ENCODE measurements at places on chromosomes 3 and 15. TPM values are rescaled to one million over a fixed set of nuclear protein-coding genes. Genes with fewer than 3 reads are reported as not detected.

DNA sequence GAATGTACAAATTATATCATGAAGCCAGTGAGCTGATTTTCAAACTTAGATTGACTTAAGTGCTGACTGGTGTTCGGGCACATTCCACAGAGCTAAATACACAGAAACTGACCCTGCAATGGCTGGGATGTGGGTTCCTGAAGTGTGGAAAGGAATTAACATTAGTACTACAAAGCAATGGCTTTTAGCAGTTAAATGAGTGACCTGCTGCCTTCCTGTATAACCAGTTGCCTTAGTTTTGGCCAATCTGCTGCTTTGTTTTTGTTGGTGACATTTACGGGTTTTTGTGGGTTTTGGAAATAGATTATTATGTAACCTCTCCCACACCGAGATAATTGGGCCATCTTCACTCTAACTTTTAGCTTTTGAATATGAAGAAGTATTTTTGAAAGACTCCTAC, 2.4 kb upstream of the SKIC8 start:
- no peak for ATAC-seq

DNA sequence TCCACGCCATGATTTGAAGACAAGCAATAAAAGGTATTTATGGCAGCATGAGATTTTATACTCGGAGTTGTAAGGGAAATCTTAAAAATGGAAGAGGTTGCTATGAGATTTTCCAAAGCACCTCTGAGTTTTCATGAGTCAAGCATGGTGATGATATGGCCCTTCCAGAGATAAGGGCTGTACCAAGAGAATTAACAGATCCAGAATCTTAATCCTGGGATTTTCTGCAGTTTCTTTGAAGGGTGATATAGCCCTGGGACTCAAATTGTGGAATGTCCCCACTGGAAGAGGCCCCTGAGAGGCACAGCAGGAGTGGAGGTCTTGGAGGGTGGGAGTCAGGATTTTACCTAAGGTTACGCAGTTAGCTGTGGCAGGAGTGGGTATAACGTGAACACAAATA, 243.3 kb downstream of the ZNF621 start:
- no peak for ATAC-seq

The SLC28A2 gene
- total RNA-seq = not detected

- ATAC-seq = no peak
These were observed 40.9 kb downstream of the FBN1 start for GRCh38 chr15:48604567-48604966.

The GPX1 gene
- total RNA-seq = 133 TPM

- no peak for ATAC-seq
These were observed 37.6 kb downstream of the SCN5A start for GRCh38 chr3:38611866-38612265.

DNA sequence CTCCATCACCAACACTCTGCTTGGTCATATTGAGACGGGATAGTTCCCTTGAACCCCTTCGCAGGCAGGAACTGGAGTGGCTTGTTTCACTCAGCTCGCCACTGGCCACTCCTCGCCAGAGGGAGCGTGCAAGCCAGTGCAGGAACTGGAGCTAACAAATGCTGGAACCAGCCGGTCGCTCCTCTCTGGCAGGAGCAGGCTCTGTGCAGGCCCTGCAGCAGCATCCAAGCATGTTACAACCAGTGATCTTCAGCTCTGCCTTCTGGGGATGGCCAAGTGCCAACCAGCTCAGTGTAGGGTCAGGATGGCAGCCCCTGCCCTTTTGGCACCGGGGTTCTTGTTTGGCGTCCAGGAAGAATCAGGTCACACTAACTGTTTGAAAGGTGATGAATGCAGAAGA, 329.0 kb upstream of the AZI2 start:
- no peak for ATAC-seq

GRCh38 chr3:46214751-46215352, 6.7 kb upstream of the CCR1 start:
- ATAC-seq = no peak

GRCh38 chr15:44810237-44810636, 73.9 kb downstream of the TRIM69 start:
- ATAC-seq = no peak

DNA sequence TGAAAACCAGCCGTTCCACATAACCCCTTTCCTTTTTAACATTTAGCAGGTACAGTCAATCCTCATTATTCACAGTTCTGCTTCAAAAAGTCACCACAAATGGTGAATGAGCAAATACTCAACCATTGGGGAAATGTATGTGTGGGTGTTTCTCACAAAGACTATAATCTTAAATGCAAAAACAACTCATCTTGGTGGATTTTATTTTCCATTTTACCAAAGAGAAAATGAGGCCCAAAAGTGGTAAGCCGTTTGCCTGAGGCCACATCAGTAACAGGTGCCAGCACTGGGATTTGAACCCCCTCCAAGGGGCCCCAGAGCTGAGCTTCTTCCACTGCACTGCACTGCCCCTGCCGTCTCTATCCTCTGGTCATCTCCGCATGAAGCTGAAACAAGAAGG, 208.8 kb downstream of the OSBPL10 start:
- ATAC-seq = peak; percentile 83

- ATAC-seq = no peak
These were observed 63.9 kb downstream of the TNFAIP8L3 start for GRCh38 chr15:51030649-51031316.

GRCh38 chr3:45169125-45169904, 23.1 kb upstream of the CDCP1 start:
- no peak for ATAC-seq

- no peak for ATAC-seq
These were observed 250.0 kb downstream of the XXYLT1 start for GRCh38 chr3:195020921-195021320.

The TTLL13 gene
- 1.3 TPM for total RNA-seq

- no peak for ATAC-seq
These were observed 17.9 kb downstream of the NR2F2 start for GRCh38 chr15:96348112-96349027.

- ATAC-seq = no peak
These were observed 471.1 kb downstream of the SHQ1 start for GRCh38 chr3:72376956-72377710.

GRCh38 chr3:36991923-36992805, 767 bp downstream of the EPM2AIP1 start:
- no peak for ATAC-seq

DNA sequence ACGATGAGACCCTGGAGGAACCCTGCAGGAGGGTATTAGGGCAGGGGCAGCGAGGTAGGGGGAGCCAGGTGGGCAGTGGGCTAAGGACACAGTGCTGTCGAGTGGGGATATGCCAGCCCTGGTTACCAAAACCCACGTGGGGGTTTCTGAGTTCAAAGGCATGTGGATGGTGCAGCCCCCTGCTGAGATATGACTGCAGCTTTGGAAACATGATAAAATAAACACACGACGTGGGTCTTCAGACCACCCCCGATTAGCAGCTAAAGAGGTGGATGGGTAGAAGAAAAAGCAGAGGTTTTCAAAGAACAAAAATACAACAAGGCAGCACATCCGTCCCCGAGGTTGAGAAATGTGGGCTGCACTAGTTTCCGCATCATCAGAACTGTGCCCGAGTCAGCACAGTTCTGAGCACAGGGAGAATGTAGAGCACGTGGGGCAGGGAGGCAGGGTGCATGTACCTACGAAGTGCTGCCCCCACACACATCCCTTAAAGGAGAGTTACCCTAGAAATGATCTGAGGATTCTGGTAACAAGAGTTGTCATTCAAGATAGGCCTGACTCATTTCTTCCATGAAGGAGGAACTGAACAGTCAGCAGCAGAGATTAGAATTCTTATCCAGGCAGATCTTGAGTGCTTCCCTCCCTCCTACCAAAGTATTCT, 121.3 kb downstream of the RPLP1 start:
- peak; percentile 94 for ATAC-seq

The BFSP2 gene
- total RNA-seq = 1.0 TPM

DNA sequence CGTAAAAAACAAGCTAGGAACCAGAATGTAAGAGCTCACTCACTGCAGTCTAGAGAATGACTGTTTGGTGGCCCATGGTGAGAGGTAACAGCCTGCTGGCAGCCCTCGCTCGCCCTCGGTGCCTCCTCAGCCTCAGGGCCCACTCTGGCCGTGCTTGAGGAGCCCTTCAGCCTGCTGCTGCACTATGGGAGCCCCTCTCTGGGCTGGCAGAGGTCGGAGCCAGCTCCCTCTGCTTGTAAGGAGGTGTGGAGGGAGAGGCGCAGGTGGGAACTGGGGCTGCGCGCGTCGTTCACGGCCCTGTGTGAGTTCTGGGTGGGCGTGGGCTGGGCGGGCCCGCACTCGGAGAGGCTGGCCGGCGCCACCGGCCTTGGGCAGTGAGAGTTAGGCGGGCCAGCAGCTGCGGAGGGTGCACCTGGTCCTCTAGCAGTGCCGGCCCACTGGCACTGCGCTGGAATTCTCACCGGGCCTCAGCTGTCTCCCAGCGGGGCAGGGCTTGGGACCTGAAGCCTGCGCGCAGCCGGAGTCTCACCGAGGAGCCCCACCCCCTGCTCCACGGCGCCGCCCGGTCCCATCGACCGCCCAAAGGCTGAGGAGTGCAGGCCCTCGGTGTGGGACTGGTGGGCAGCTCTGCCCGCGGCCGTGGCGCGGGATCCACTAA, 420.6 kb downstream of the RBMS3 start:
- ATAC-seq = no peak

The AP3B2 gene
- 0.41 TPM for total RNA-seq

DNA sequence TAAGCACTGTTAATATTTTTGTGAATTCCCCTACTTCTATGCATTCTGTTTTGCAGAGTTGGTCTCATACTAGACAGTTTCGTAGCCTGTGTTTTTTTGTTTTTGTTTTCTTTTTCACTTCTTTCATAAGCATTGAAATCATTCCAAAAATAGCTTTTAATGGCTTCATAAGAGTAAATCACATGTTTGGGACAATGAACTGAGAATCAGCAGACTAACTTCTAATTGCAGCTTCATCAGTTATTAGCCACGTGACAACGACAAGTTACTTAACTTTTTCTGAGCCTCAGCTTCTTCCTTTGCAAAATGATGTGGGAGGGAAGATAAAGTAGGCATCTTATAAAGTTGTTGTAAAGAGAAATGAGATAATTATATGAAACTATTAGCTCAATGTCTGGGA, 124.8 kb downstream of the LIPC start:
- no peak for ATAC-seq

DNA sequence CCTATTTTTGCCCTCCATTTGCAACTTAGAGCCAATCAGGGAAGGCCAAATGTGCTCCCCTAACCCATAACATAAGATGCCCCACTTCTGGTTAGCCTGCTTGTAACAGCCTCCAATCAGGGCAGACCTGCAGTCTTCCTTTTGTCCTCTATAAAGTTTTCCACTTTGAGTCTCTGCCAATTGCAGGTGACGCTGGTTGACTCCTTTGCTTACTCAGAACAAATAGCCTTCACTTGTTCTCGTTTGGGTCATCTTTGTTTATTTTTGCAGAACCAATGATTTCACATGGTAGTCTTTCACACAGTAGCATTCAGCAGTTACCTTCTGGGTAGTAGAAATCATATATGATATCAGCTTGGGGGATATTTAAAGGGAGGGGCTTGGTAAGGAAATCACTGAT, 225.6 kb downstream of the MINAR1 start:
- ATAC-seq = no peak

- ATAC-seq = peak; percentile 52
These were observed at the start of gene ACAD11 for GRCh38 chr3:132659365-132660051. ACAD11 (minus strand) TSS chr3:132659809; CDS start chr3:132659751, 58 bp downstream.

The XCR1 gene
- 0.05 TPM for total RNA-seq

DNA sequence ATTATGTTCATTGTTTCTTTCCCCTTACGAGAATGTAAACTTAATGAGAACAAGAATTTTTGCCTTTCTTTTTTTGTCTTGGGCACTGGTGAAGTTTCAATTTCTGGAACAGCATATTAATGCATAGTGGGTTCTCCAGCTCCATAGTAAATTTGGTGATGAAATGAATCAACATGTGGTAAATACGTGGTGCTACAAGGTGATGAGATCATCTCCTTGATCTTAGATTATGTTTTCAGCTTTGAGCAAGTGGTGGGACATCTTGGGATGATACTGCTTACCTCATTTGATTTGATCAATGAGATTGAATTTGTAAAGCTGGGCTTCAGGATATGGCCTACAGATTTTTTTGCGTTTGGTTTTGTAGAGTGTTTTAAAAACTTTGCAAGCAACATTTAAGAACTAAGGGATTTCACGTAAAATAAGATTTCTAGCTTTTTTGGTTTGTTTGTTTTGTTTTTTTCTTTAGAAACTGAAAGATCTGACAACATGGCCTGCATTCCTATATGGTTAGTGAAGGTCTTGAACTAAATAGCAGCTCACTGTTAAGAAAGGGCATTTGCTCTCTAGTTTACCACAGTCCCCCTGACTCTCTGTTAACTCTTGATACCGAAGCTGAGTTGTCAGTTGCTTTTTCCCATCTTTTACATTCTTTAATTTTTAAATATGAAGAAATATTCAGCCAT, 45.6 kb downstream of the FNDC3B start:
- ATAC-seq = peak; percentile 79

GRCh38 chr3:52770496-52771333, at the start of gene NEK4:
NEK4 (minus strand) TSS chr3:52770940; CDS start chr3:52770746, 194 bp downstream.
- ATAC-seq = peak; percentile 95

DNA sequence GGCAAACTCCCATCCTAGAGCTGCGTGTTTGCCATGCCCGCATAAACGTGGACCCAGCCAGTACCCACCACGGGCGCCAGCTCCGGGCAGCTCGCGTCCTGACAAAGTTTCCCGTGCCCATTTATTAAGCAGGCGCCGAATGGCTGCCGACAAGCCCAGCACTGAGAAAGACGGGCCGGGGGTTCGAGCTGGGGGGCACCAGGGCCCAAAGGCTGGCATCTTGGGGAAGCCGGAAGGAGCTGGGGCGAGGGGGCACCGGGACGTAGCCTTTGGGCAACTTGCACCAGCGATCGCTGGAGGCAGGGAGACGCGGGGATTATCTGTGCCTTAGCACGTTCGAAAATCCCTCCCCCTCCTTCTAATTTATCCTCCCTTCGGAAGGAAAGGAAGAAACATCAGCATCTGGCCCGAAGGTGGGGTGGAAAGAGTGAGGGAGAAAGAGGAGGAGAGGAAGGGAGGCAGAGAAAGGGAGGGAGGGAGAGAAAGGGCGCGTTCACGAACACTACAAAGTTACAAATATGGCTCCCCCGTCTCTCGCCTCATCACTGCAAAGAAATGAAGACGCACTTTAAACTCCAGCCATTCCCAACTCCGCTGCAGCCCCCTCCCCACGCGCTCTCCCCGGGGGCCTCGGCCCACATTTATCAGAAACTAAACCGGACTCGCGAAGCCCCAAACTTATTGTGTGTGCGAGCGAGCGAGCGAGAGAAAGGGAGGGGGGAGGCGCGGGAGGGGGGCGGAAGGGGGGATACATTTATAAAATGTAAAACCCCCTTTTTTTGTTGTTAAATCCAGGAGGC, 1.0 kb downstream of the ANP32A start:
- ATAC-seq = no peak

The ERICH6 gene
- not detected for total RNA-seq

The GUCA1C gene
- total RNA-seq = not detected

- ATAC-seq = peak; percentile 63
These were observed 48.3 kb downstream of the PRTG start for GRCh38 chr15:55694652-55695150.

The CTXN2 gene
- not detected for total RNA-seq

The SLC33A1 gene
- 21.5 TPM for total RNA-seq

- ATAC-seq = no peak
These were observed 5.7 kb downstream of the THBS1 start for GRCh38 chr15:39586387-39587095.

Data from activated T-helper 17 cell treated with anti-CD3 and anti-CD28 coated beads, Interleukin-2, amount 50 U/mL, for 72 hours (primary cell).